Left cardiac atrium (tissue), 4 donors: ENCODE measurements at places on chromosomes 7 and 10. TPM values are rescaled to one million over a fixed set of nuclear protein-coding genes. Genes with fewer than 3 reads are reported as not detected.
A peak's percentile ranks its signal among the peaks of the same experiment; 100 is the strongest.

DNA sequence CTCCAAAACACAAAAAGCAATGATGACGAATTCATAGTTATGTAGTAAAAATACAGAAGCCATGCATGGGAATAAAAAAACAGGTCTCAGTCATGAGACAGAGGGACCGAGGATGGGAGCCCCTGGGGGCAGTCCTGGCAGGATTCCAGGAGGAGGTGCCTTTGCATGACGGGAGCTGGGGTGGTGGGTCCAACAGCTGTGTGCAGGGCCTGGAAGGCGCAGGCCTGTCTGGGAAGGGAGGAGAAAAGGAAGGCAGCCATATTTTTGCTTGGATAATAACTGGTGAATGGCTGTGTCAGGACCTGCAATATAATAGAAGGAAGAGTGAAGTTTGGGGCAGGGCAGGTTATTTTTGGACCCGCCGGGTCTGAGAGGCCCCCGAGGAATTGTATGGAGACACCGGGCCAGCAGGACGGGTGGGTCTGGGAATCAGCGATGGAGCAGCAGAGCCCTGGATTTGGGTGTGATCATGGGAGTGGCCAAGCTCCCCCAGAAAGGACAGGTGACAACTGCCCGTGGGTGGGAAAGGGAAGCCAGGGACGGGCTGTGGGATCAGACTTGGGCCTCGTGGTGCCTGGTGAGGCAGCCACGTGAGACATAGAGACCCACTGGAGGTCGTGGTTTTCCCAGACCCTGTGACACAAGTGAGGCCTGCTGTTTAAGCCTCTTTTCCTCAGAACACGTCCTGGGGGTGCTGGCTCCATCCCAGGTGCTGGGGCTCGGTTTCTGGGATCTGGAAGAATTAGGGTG lies 2.9 kb upstream of the JAKMIP3 start:
- DNase-seq: no peak

DNA sequence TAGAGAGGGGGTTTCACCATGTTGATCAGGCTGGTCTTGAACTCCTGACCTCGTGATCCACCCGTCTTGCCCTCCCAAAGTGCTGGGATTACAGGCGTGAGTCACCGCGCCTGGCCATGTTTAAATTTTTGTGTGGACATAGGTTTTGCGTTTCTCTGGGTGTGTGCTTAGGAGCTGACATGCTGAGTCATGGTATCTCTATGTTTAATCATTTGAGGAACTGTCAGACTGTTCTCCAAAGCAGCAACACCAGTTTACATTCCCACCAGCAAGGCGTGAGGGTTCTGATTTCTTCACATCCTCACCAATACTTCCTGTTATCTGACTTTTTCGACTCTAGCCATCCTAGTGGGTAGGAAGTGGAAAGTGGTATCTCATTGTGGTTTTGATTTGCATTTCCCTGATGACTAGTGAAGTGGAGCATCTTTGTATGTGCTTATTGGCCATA lies 153.7 kb downstream of the DNAJB6 start:
- no peak for DNase-seq

GRCh38 chr7:118575393-118575948 lies 351.0 kb downstream of the ANKRD7 start:
- no peak for DNase-seq

DNA sequence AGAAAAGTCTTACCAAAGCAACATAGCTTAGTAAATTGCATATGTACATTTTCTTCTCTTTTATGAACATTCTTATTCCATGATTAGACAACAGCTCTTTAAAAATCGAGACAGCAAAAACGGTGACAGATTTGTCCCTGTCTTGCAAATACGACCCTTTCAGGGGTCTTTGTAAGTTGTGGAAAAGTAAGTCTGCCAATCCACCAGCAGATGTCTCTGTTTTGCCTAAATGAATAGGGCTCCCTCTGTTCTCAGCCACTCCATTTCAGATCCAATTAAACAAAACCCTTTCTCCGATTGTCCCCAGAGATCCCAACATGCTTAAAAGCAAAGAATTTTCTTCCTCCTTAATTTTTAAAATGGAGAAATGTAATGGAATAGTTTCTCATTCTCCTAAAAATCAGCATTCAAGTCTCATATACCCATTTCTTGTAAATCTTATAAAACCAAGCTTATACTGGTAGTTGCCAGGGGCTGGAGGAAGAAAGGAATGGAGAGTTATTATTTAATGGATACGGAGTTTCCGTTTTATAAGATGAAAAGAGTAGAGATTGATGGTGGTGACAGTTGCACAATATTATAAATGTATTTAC lies 61.0 kb upstream of the NFE2L3 start:
- no peak for DNase-seq

GRCh38 chr10:109174526-109174925 lies 748.8 kb downstream of the XPNPEP1 start:
- DNase-seq: no peak

GRCh38 chr7:36653008-36653662 lies 71.2 kb downstream of the AOAH start:
- no peak for DNase-seq

DNA sequence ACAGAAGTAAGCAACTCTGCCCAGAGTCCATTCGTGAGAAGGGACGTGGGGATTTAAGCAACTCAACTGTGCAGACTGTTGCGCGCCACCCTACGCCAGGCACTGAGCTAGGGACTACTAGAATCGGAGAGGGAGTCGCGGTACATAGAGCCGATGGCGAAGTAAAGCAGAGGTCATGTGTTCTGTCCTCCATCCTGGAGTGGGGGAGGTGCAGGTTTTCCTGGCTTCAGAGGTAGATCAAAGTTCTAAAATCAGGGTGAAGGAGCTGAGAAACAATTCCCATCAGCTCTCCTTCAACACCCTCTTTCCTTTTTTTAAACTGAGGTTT lies 23.2 kb downstream of the SLC35G1 start:
- DNase-seq: no peak

GRCh38 chr10:132516771-132517725 lies 20.5 kb upstream of the INPP5A start:
- peak; percentile 95 for DNase-seq

GRCh38 chr10:13453896-13454295 lies 74.9 kb downstream of the BEND7 start:
- no peak for DNase-seq

GRCh38 chr7:116699722-116700120 lies 27.7 kb downstream of the MET start:
- DNase-seq: no peak

- peak; percentile 34 for DNase-seq
These were observed 506.4 kb upstream of the C7orf33 start for GRCh38 chr7:148084138-148084537.

- DNase-seq: peak; percentile 81
These were observed 7.6 kb upstream of the ZNF503 start for GRCh38 chr10:75408911-75409885.

DNA sequence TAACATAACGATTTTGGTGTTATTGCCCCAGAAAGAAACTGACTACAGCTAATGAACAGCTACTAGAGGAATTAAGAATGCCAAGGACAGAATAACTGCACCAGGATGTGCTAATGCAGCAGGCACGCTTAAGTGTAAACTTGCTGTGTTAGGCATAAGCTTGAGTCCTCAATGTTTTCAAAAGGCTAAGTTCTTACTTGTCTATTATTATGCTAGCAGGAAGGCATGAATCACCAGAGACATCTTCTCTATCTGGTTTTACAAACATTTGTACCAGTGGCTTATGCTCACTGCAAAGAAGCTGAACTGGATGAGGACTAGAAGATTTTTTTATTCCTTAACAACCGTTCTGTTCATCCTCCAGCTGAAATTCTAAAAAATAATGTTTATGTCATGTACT lies 1035.3 kb downstream of the NRG3 start:
- DNase-seq: no peak

- peak; percentile 56 for DNase-seq
These were observed 49.8 kb downstream of the PAXIP1 start for GRCh38 chr7:154953006-154953684.

- no peak for DNase-seq
These were observed 35.5 kb downstream of the GOT1 start for GRCh38 chr10:99394761-99395386.

- DNase-seq: no peak
These were observed 2.6 kb downstream of the GRID1 start for GRCh38 chr10:86363833-86364490.

GRCh38 chr10:109881769-109882057 lies 41.6 kb downstream of the XPNPEP1 start:
- no peak for DNase-seq

- DNase-seq: no peak
These were observed 33.6 kb downstream of the SMKR1 start for GRCh38 chr7:129535896-129536295.

DNA sequence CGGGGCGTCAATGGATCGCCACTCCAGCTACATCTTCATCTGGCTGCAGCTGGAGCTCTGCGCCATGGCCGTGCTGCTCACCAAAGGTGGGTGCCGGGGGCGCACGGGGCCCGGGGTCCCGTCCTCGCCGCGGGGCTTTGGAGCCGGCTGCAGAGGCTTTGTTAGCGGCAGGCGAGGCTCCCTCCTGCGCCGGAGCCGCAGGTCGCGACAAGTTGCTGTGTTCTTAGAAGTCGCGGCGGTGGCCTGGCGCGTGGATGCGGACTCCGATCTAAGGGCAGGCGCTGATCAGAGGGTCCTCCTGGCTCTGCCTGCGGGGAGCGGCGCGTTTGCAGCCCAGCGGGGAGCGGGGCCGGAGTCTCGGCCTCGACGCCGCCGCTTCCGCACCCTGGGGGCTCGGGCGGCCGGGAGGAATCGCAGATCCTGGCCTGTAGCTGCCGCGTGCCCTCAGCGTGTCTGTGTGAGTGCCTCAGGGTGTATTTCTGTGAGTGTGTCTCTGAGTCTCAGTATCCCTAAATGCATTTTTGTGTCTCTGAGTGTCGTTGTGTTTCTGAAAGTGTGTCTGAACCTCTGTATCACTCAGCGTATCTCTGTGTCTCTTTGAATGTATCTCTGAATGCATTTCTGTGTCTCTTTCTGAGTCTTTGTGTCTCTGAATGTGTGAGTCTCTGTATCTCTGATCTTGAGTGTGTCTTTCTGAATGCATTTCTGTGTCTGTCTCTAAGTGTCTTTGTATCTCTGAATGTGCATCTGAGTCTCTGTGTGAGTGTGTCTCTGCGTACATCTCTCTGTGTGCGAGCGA lies 766 bp downstream of the BAMBI start:
- DNase-seq: peak; percentile 42

The PANK1 gene
- 7.6 TPM for total RNA-seq

The NAMPT gene
- total RNA-seq: 126 TPM

The SCART1 gene
- 0.94 TPM for total RNA-seq

The SPRN gene
- total RNA-seq: not detected

The AZGP1 gene
- total RNA-seq: 91.1 TPM

The ELFN1 gene
- 9.5 TPM for total RNA-seq

The ERVW-1 gene
- total RNA-seq: not detected

The SFMBT2 gene
- total RNA-seq: 11.4 TPM

The CPXM2 gene
- total RNA-seq: 12.5 TPM

The FLNC gene
- total RNA-seq: 226 TPM

The GBX1 gene
- total RNA-seq: not detected

The RTKN2 gene
- total RNA-seq: not detected

The CPA1 gene
- 0.29 TPM for total RNA-seq

The NAT16 gene
- not detected for total RNA-seq

The FEZF1 gene
- total RNA-seq: not detected
